ENCODE measurements at places on chromosomes 3 and 15.
A peak's percentile ranks its signal among the peaks of the same experiment; 100 is the strongest.

DNA sequence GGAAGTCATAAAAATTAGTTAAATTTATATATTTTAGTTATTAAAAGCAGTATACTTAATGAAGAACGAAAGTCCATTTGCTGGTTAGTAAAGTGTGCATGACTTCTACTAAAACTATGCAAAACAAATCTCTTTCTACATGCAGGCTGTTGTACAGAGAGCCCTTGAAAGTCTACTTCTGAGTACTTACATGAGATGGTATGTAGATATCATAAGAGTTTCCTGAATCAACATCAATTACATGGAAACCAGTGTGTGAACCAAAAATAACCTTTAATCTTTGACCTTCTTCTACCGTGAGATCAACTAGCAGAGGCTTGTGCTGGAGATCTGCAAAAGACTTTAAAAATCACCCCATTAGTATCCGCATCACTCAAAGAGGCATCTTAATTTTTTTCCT is 42.1 kb upstream of the SLC2A2 start:
- no peak for DNase-seq

DNA sequence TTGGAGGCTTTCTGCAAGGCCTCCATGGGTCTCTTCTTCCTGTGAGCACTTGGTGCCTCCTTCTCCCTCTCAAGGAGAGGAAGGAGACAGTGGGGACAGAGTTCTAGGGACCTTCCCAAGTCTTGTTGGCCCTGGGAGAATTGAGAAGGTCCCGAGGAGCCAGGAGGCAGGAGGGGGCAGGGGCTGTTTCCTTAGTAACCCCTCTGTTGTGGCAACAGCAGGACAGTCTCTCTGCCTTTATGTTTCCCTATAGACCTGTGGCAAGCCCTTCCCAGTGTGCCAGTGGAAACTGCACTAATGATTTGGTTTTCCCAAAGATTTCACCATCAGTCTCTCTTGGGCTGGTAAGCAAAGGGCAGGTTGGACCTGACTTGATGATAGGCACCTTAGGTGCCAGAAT is 87.8 kb upstream of the GALNT15 start:
- no peak for DNase-seq

DNA sequence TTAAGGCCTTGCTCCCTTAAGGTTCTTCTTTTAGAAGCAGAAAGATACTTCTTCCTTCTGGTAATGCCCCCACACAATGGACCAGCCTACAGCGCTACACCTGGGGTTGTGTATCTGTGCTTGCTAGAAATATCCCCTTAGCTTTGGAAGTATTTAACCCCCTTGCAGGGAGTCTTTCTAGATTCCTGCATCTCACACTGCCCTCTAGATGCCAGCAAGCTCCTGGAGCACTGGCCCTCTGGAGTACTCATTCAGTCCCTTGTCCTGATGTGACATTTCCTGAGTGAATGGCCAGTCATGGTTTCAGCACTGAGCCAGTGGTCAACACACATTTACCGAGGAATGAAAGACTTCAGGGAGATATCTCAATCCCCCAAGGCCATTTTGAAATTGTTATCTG is 30.4 kb upstream of the RBP2 start:
- peak; percentile 56 for DNase-seq

DNA sequence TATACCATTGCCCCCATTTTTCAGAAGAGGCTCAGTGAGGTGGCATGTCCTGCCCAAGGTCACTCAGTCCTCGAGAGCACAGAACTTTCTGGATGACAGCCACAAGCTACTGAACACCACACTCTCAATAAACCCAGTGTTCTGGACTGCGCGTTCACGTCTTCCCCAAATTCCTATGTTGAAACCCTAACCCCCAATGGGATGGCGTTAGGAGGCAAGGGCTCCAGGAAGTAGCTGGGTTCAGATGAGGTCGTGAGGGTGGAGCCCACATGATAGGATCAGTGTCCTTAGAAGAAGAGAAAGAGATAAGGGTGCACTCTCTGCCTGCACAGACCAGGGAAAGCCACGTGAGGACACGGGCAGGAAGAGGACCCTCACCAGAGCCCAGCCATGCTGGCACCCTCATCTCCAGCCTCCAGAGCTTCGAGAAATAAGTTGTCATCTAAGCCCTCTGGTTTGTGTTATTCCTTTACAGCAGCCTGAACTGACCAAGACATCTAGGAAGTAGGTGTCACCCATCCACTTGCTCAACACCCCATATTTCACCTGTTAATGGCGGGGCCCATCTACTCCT is 324.0 kb downstream of the UACA start:
- no peak for DNase-seq

DNA sequence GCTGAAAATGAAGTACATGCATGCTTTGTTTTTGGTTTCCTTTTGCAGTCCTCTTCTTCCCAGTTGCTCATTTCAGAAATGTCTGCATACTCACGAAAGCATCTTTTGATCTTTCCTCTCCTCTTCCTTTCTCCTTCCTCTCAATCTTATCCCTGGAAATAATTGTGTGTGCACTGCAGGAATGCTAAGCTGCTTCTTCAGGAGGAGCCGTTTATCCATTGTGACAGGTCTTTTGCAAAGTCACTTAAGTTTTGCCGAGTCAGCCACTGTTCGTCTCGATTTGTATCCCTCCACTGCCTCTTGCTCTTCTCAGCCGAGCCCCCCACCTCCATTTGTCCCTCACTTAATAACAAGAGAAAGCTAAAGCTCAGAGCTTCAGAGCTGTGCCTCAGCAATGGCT is 597.6 kb downstream of the AGBL1 start:
- no peak for DNase-seq

DNA sequence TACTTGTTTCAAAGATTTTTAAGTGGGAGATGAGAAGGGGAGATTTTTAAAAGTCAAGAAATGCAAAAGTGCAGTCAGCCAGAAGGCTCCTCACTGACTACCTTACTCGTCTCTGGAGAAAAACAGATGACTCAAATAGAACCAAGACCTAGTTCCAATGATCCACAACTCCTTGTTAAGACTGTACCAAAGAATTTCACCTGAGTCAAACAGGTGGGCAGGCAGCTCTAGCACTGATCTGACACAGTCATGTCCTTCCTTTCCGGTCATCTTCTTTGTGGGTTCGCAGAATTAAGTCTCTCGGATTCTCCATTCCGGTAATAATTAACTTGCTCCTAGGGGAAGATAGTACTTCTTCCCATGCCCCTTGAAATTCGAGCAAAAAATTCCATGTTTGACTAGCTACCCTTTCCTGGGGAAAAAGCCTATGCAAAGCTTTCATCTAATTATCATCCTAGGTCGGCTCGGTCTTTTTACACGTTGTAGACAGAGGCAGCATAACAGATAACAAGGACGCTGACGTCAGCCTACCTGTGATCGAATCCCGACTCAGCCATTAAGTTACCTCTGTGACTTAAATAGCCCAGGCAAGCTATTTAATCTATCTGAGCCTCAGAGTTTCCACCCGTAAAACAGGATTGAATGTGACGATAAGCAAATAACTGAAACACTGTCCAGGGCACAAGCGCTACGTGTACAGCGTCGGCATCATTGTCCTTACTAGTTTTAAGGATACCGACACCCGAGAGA is 758 bp downstream of the SELENOK start:
- no peak for DNase-seq

DNA sequence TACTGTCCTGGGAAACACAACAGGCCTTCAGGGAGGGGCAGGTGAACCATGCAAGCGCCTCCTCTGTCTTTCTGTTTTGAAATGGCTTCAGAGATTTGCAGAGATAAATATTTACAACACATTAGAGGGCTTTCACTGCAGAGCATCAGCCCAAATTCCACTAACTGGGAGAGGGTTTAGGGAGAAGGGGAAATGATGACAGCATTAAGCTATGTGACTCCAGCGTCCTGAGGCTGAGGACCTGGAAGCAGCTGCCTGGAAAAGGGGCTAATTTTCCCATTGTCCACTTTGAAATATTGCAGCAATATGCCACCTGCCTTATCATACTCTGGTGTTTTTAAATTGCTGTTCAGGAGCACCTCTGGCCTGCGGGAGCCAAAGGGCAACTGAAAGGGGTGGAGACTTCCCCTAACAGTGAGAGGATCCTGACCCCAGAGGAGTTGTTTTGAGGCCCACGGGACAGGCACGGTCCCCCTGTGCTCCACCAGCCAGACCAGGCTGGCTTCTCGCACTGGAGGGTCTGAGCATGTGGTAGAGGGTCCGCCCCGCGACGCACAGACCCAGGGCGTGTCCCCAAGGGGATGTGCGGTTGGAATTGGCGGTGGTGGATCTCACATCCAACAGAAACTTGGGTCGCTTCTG is 110.6 kb downstream of the XXYLT1 start:
- DNase-seq = no peak

DNA sequence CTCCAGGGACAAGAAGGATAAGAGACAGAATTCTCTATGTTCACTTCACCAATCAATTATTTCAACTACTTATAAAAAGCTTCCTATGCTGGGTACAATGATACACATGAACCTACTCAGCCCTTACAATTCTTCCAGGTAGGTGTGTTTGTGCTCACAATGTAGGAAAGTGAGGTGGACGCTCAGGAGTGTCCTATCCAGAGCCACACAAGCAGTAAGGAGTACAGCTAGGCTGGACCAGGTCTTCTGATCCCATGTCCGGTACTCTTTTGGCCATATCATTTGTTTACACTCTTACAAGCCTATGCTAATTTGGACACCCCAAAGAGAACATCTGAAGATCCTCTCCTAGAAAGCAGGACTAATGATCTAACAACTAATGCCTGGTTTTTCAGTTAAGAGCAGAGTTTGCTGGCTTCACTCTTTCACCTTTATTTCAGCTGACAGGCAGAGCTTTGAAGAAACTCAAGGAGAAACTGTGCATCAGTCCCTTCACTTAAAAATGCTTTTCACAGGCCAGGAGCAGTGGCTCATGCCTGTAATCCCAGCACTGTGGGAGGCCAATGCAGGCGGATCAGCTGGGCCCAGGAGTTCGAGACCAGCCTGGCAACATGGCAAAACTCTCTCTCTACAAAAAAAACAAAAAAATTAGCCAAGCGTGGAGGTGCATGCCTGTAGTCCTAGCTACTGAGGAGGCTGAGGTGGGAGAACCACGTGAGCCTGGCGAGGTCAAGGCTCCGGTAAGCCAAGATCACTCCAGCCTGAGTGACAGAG is 27.5 kb downstream of the IGF2BP2 start:
- no peak for DNase-seq

GRCh38 chr3:126208606-126209256 is 28.3 kb upstream of the ALDH1L1 start:
- peak; percentile 69 for DNase-seq

- DNase-seq = no peak
Observed at GRCh38 chr15:86278586-86278985, 198.9 kb downstream of the AGBL1 start.

DNA sequence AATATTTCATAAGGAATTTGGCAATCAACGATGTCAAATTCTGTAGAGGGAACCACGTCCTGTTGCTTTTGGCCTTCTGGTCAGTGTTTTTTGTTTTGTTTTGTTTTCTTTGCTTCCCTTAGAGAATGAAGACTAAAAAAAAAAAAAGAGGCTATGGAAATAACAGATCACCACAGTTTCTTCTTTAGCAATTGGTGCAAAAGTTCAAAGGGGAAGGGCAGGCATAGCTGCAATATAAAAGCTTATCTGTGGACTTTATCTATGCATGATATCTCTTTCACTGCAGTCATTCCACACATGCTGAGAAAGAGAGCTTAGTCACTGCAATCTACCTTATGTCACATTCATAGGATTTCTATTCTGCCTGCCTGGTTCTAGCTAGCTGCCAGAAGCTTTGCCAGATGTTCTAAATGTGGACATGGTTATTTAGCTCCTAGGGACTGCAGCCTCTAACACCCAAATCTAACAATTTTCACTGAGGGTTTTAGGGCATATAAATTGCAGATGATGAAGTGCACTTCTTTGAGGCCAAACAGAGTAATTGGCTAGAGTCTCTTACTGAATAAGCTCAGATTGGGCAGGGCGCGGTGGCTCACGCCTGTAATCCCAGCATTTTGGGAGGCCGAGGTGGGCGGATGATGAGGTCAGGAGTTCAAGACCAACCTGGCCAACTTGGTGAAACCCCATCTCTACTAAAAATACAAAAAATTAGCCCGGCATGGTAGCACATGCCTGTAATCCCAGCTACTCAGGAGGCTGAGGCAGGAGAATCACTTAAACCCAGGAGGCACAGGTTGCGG is 637.2 kb downstream of the NTRK3 start:
- DNase-seq = no peak

DNA sequence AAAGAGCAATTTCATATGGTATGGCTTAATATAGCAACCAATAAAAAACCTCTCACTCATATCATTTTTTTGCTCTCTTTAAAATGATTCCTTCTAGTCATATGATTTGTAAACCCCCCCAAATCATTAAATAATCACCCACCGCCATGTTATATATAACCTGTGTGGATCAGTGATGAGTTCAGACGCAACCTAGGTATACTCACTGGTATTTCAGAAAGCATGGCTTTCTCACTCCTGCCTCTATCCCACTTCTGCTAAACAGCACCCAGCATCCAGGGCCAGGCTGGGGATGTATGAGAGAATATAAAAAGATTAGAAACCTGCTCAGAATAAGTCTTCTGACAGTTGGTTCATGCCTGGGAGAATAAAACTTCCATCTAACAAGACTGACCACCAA is 172.3 kb upstream of the PRICKLE2 start:
- no peak for DNase-seq

DNA sequence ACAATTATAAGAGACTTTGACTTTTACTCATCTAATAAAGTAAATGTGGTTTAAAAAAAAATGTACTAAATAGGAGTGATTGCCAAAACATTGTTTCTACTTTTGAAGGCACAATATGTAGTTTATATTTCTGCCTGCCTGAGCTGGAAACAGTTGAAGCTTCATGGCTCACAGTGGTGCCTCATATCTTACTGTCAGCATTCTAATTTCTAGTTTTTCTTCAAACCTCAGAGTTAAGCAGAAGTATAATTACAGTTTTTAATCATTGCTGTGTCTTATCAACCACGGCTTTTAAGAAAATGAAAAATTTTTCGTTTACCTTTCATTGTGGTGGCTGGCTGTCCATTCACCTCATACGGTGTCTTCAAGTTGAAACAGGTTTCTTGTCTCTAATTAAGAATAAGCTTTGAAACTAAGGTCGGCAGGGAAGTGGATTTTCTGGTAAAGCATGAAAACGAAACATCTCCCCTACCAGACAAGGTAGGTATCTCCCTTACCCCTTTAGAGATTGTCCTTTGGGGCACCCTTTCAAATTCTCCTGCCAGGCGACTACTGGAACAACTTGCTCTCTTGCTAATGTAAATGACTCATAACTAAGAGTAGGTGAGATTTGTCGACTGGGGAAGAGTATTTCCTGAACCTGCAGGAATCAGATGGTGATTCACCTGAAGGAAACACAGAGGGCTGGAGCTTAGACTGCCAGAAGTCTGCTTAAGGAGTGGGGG is at the start of gene GPR87:
Gene GPR87, minus strand, starts transcription at position 554 of the 725 bp plus-strand sequence. CDS start 16,720 bp downstream, outside the sequence.
- DNase-seq = no peak

GRCh38 chr3:196169836-196170240 is 41.4 kb downstream of the ZDHHC19 start:
- DNase-seq = no peak

Data from head of caudate nucleus (tissue), 42 donors.